Right renal cortex interstitium (tissue), 3 donors: ENCODE measurements at places on chromosomes 2 and 18. TPM values are rescaled to one million over a fixed set of nuclear protein-coding genes. Genes with fewer than 3 reads are reported as not detected.

The AKAIN1 gene
- not detected for polyA plus RNA-seq

The MC4R gene
- 0.24 TPM for polyA plus RNA-seq

The DNAJC5G gene
- polyA plus RNA-seq: 0.47 TPM

The RAB17 gene
- polyA plus RNA-seq: 10.4 TPM

The TACR1 gene
- 2.3 TPM for polyA plus RNA-seq

The MALL gene
- polyA plus RNA-seq: 15.5 TPM

The KCNK3 gene
- 0.57 TPM for polyA plus RNA-seq

The ACVR1 gene
- 32.3 TPM for polyA plus RNA-seq

The POTEC gene
- polyA plus RNA-seq: 0.06 TPM

The CRYGC gene
- polyA plus RNA-seq: not detected

The LMAN2L gene
- polyA plus RNA-seq: 58.6 TPM

The ABCG5 gene
- polyA plus RNA-seq: 0.55 TPM

The TMEM247 gene
- not detected for polyA plus RNA-seq

The SLC4A5 gene
- polyA plus RNA-seq: 1.4 TPM

The CDH2 gene
- 85.4 TPM for polyA plus RNA-seq

The NPHP1 gene
- polyA plus RNA-seq: 17.4 TPM

The IWS1 gene
- 76.5 TPM for polyA plus RNA-seq

The LRATD1 gene
- polyA plus RNA-seq: 17.2 TPM

The CCDC68 gene
- polyA plus RNA-seq: 8.3 TPM

The TXNDC2 gene
- not detected for polyA plus RNA-seq

The COLEC11 gene
- polyA plus RNA-seq: 1.6 TPM

The CPLX4 gene
- polyA plus RNA-seq: 0.18 TPM

The B3GNT7 gene
- 2.8 TPM for polyA plus RNA-seq

The GKN1 gene
- polyA plus RNA-seq: not detected
